ENCODE measurements at places on chromosomes 1 and 21.
A peak's percentile ranks its signal among the peaks of the same experiment; 100 is the strongest.

DNA sequence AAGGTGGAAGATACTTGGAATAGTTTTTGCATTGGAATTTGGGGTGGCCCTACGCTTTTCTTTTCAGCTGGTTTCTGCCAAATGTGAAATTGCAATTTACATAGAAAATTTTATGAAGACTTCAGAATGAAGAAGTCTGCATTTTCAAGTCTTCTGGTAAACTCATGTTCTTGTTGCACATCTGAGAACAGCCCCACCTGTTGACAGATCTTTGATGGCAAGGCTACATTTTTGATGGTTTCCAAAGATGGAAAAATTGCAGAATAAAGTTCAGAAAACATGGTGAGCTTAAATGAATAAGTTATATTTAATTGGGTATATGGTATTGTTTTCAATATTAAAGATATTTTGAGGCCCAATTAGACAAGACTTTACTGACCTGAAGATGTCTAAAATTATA lies 25.4 kb downstream of the OLFM3 start:
- DNase-seq: no peak

DNA sequence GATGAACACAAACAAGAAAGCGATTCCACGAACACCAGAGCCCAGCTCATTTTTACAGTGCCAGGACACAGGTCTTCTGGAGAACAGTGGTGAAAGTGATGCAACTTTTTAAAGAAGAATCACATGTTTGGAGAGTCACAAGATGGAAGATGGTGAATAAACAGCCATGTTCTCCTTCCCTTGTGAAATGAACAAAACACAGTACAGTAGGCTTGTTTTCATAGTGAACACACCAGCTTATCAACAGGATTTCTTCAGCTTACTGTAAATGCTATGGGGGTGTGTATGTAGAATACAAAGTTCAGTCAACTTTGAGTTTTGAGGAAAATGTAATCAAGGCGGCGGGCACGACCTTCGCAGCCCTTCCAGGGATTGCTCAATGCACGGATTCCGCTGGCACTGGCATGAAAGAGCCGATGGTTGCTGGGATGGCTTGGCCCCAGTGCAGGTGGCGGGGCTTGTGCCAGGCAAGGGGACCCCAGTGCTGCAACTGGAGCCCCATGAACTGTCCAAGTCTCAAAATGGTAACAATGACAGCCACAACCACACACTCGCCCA lies 9.7 kb downstream of the TMPRSS3 start:
- DNase-seq: no peak

DNA sequence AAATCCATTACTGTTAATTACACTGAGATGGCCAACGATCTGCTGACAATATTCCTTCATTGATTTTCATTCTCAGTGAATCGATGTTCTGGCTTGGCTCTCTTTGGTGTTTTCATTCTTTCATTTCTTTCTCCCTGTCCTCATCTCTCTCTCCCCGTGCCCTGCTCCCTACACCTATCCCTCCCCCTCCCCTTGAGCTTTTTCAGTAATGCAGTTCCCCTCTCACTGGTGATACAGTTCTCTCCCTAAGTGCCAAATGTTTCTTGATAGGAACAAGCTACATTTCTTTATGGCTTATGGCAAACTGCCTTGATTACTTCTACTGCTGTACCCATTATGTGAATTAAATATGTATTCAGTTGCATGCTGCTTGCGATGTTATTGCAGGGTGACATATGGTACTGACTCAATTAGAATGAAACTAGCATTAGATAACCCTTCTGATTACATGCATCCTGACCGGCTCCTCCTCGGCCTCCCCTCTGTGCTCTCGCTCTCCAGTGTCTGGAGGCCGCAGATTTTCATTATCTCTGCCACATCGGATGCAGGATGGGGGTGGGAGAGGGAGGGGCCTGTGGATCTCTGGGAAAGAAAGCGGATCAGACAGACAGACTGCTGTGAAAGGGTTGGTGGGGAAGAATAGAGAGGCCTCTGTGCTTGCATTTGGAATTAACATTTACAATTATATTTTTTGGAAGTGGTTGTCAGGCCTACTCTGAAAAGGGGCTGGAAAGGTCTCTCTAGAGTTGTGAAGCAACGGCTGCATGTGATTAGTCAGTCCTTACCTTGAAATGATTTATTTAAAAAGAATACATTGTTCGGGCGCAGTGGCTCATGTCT lies 130.9 kb downstream of the PBX1 start:
- no peak for DNase-seq

GRCh38 chr1:94486990-94487389 lies 54.6 kb downstream of the F3 start:
- no peak for DNase-seq

- peak; percentile 20 for DNase-seq
These were observed 64.2 kb downstream of the TCP10L start for GRCh38 chr21:32520875-32521735.

DNA sequence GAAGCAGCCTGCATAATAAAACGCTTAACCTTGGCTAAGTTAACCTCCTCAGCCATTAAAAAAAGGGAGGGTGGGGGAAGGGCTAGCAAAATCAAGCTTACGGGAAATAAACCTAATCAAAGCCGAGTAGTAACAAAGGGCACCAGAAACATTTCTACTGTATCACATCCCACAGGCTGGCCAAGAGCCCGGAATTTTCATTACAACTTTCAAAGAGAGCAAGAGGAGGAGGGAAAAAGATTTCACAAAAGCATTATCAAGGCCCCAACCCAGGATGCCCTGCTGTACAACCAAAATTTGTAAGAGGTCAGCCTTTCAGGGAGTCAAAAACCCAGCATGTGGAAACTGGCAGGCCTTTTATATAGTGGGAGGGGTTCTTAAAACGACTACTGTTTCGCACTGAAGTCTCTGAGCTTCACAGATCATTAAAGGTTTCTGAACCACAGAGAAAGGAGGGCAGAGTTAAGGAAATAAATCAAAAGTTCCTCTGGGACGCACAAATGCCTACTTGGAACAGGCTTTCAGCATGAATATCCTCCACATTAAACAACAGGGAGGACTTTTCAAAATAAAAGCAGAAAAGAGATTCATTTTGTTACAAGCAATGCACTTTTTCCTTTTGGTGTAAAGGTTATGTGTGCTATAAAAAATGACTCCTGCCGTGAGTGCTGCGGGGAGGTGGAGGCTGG lies 90.4 kb downstream of the SLC45A1 start:
- DNase-seq: no peak

DNA sequence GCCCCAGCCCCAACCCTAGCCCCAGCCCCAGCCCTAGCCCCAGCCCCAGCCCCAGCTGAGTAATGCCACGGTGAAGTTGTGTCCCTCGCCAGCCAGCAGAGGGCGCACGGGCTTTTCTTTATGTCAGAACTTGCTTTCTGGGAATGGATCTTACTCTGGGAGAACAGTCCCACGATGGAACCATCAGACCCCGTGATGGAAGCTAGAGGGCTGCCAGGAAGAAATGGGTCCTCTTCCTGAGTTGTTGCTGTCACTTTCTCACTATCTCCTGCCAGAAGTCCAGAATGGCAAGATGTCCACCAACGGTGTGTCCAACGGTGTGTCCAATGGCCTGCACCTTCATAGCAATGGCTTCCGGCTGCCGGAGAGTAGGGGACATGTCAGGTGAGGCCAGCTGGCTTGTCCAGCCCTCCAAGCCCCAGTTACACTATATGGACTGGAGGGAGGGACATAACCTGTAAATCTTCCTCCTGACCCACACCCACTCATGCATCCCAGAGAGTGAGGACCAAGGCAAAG lies 25.1 kb upstream of the TMEM222 start:
- DNase-seq: peak; percentile 75

DNA sequence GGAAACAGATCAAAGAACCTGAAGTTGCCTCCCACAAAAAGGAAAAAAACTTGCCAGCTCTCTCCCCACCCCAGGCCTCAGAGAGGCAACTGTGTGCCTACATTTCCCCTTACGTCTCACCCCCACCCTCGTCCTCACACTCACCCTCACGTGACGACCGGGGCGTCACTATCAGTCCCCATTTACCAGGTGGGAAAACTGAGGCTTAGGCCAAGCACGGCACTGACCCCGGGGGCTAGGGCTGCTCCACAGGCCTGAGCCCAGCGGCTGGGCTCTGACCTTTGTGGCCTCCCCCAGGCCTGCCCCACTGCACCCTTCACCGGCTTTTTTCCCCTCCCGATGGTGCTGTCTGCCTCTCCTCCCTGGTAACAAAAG lies 51.5 kb upstream of the RUNX3 start:
- no peak for DNase-seq

DNA sequence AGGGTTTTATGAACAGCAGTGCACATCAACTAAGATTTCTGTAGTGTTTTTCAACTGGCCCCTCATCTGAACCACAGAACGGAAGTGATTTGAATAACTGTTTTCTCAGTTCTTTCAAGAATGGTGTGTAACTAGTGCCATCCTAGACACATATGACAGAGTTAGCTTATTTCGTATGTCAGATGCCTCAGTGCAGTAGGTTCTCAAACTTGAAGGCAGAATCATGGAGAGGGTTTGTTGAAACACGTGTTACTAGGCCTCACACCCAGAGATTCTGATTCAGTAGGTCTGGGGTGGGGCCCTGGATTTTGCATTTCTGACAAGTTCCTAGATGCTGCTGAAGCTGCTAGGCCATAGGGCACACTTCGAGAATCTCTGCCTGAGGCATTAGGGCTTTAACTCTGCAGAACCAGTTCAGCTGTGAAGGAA lies 49.0 kb downstream of the SCCPDH start:
- no peak for DNase-seq

DNA sequence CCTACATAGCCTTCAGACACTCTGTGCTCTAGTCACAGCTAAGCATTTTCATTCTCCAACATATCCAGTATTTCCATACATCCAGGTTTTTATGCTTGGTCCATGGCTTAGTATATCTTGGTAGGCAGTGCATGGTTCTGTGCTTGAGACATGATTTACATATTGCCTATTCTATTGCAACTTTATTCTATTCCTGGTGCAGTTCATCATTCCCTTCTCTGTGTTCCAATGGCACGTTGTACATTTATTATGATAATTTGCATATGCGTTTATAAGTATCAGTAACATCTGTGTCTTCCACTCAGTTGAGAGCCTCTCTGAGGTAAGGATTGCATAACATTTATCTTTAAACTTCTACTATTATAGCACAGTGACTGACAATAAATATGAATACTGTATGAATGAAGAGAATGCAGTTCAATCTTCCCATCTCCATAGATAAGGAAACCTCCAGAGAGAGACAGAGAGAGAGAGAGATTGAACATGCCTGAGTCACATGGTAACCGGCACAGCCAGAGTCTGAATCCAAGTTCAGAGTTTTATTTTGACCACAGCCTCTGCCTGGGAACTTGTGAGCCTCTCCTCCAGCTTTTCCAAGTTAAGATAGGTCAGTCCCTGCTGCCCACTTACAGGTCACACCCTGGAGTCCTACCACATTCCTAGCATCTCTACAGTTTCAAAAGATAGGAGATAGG lies 41.5 kb downstream of the PLPPR5 start:
- DNase-seq: no peak

GRCh38 chr1:118043624-118044023 lies 114.1 kb downstream of the WDR3 start:
- DNase-seq: no peak

- no peak for DNase-seq
These were observed 670 bp downstream of the RAB3B start for GRCh38 chr1:51989582-51990477.

GRCh38 chr1:61320575-61320974 lies 238.2 kb downstream of the NFIA start:
- no peak for DNase-seq

- no peak for DNase-seq
These were observed 62.2 kb downstream of the HSF2BP start for GRCh38 chr21:43597052-43597451.

DNA sequence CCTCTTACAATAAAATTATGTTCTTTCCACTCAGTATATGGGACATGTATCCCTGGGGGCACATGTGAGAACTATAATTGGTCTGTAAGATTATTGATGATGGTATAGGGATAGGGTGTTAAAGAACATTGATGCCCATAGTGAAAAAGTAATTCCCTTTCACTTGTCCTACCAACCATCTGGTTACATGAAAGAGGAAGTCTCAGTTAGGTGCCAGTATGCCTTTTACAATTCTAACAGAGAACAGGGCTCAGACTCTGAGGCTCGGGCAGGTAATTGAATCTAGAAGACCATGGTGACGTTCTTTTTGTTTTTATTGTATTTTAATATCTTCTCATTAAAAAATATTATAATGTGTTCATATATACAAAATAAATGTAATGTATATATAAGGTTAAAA lies 113.6 kb downstream of the FGGY start:
- DNase-seq: no peak

- DNase-seq: peak; percentile 19
These were observed 416.9 kb upstream of the USP24 start for GRCh38 chr1:55632058-55632457.

- DNase-seq: no peak
These were observed 28.9 kb downstream of the CA6 start for GRCh38 chr1:8974551-8974950.

GRCh38 chr1:208714323-208714722 lies 470.1 kb upstream of the PLXNA2 start:
- DNase-seq: peak; percentile 5

DNA sequence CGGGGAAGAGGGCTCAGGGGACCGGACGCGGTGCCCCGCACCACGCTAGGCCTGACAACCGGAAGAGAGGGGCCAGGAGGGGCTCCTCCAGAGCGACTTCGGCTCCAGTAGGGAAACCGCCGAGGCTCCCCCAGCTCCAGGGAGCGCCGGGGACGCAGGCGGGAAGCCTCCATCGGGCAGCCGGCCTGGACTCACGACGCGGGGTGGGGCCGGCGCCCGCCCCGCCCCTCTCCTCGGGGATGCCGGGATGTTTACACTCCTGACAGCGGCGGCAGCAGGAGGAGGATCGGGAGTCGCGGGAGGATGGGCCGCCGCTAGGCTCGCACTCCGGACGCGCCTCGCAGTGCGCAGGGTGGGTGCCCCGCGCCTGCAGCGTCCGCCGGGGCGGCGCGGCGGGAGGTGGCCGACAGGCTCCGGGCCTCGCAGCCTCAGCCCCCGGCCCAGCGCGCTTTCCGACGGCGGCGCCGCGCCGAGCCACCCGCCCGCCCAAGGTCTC lies at the start of gene NEK7:
Gene NEK7, plus strand, starts transcription at position 254 of the 496 bp plus-strand sequence. CDS start 75,583 bp downstream, outside the sequence.
- DNase-seq: peak; percentile 95

DNA sequence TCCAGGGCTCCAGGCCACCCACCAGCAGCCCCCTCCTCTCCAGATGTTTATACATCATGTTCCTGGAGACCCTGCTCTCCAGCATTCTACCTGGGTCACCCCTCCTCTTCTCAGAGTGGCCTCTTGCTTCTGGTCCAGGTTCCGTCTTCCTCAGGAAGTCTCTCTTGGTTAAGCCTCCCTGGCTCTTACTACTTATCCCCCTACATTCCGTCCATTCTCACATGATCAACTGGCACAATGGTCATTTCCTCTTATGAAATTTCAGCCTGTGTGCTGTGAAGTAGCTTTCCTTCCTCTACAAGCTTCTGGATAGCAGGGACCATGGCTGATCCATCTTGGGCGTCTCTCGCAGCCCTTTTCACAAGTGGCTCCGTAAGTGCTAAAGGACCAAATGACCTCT lies 33.9 kb upstream of the ATP2B4 start:
- DNase-seq: peak; percentile 65

All from suppressor macrophage treated with lipopolysaccharide for 1 hour (primary cell).